ENCODE measurements at places on chromosomes 12 and 14.

DNA sequence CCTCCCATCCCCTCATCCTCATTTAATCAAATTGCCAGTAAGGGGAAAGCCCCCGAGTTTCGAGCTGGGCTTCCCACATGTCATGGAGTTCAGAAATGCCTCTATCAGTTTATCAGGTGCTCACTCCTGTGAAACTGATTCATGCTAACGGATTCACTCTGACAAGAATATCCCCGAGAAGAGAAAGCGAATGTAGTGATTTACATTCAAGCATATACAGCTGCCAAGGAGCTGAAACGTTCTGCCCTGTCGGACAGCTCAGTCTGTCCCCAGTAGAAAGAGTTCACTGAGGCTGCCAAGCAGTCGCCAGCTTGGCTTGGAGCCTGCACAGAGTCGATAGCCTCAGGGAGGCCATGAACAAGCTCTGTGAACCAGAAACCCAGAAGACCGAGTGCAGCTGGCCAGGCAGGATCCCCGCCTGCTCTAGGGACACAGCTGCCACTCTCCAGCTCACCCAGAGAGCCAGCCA is 88.4 kb downstream of the TMCC3 start:
- no peak for DNase-seq

DNA sequence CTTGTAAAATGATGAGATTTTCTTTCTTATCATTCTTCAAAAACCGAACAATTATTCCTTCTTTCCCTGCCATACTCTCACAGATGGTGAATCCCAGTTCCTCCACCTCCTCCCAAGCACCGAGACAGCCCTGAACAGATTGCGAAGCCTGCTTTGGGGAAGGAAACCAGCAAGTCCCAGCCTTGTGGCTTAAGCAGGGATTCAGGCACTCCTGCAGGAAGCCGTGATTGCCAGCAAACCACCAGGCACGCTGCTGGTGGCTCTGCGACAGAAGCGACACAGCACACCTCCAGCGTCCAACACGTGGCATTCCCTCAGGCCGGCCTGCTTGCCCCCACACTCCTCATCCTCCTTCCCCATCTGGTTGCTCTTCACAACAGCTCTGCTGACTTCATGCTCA is 237.7 kb downstream of the GXYLT1 start:
- DNase-seq, result no peak

DNA sequence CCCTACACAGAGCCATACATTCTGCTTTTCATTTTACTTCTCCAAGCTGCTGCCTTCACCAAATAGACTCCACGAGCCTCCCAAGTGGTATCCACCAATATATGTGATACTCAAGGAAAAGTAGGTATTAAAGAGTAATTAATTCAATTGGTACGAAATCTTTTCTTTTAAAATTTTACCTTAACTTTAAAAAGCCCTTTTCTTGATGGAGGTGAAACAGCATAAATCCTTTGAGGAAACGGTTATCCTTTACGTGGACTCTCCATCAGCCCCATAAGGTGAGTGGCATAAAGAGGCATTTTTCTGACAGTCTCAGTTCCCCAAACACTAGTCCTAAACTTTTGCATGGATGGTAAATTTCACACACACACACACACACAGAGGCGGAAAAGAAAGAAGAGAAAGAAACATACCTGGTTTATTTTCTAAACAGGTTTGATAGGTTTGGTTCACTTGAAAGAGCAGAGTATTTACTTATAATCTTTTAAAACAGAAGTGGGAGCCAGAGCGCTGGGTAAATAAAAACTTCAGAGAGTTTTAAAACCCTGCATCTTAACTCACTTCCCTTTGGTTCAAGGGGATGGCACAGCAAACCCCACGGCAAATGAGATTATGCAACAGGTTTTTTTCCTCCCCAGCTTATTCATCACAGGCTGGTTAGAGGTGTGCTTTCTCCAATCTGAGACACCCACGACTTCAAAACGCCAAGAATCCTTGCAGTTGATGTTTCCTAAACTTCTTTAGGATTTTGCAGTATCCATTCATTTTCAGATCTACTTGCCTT is 1.9 kb downstream of the DUSP16 start:
- no peak for DNase-seq

- DNase-seq, result no peak
Observed at GRCh38 chr14:98165976-98166375, 1106.0 kb downstream of the BCL11B start.

DNA sequence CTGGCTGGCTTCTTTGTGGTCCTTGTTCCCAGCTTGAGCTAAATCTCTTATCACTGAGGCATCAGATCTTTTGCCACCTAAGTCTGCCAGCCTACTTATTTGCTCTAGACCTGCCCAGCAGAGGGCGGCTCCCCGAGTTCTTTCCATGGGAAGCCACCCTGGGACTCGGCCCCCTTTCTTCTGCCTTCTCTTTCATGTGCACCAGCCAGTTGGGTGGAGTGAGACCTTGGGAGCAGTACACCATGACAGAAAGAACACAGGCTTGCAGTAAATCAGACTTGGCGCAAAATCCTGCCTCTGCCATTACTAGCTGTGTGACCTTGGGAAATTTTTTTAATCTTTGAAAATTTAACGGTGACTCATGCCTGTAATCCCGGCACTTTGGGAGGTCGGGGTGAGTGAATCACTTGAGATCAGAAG is 7.4 kb downstream of the SMAGP start:
- DNase-seq, result no peak

- no peak for DNase-seq
Observed at GRCh38 chr12:88245905-88246304, 103.8 kb downstream of the TMTC3 start.

GRCh38 chr12:4084573-4084972 is 189.0 kb upstream of the CCND2 start:
- DNase-seq, result no peak

GRCh38 chr14:64089920-64090319 is 204.3 kb downstream of the ESR2 start:
- no peak for DNase-seq

GRCh38 chr14:50619569-50620141 is 48.5 kb downstream of the SAV1 start:
- no peak for DNase-seq

DNA sequence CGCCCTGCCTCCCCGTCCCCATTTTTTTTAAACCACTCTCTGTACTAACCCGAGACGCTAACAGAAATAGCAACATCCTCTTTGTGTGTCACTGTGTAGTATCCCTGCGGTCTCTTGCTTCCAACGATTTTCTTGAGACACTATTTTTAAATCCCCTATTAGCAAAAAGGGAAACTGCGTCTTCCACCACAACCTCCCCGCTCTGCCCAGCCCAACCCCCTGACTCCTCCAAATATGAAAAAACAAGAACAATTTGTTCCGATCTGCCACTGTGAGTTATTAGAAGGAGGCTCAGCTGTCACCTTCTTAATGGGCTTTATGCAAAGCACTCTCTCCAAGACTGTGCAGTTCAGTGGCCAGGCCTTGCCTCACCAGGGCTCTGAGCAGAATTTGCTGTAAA is 76.3 kb downstream of the MAP1LC3B2 start:
- no peak for DNase-seq

GRCh38 chr12:131766382-131767107 is 55.7 kb downstream of the SFSWAP start:
- DNase-seq, result no peak

DNA sequence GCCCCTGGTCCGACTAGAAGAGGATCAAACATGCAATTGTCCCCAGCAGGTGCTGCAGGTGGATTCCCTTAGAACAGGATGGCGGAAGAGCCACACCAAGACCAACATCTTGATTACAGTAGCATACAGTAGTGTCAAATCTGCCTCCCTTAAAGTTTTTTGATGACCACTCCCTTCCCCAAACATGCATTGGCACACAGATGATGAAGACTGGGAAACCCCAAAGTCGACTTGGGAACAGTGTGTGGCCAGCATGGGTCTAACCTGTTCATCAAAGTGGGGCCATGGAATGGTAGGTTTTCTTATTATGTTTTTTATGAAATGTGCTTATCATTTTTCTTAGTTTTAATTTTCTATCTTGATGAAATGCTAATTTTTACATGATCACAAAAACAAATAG is 8.8 kb downstream of the PLXNC1 start:
- DNase-seq, result no peak

- no peak for DNase-seq
Observed at GRCh38 chr14:95070748-95071435, 86.4 kb downstream of the DICER1 start.

DNA sequence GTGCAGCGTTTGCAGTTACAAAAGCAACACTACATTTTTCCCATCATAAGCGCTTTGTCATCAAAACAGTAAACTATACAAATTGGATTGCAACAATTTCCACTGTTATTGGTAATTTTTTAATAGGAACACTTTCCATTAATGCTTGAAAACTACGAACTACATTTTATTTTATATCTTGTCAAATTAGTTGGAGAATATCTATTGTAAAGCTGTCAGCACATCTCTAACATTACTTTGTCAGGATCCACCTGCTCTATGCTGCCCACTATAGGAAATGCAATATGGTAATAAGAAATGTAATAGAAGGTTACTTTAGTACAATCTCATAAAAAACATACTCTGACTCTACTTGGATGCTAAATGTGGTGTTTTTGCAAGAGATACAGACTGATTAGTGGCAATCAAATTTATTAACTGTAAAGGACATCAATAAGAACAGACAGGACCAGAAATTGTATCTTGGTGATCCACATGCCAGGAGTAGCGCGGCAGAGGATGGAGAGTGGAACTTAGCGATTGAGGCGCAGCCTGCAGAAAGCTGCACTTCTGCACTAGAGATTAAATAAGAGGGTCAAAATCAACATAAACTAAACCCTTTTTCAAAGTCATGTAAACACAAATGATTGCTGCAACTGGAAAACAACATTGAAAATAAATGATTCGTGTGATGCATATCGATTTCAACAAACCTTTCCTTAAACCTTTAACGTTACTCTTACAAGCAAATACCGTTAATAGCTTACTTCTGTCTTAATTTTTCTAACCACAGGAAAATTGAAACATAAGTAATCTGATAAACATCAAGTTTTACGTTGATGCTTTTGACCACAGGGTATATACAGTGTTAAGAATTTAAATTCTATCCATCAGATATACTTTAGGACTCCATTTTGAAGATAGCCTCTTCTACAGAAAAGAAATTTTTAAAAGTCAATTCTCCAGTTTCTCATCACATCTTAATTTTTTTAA is 3.6 kb upstream of the ARID2 start:
- DNase-seq, result no peak

- no peak for DNase-seq
Observed at GRCh38 chr14:23177181-23177580, 6.3 kb downstream of the SLC7A8 start.

- peak; percentile 8 for DNase-seq
Observed at GRCh38 chr14:92105893-92106142, 564 bp downstream of the ATXN3 start.

- no peak for DNase-seq
Observed at GRCh38 chr14:82230748-82231147, 697.1 kb upstream of the SEL1L start.

- DNase-seq, result no peak
Observed at GRCh38 chr12:26773313-26774104, 59.5 kb downstream of the ITPR2 start.
